ENCODE measurements at places on chromosomes 4 and X. TPM values are rescaled to one million over a fixed set of nuclear protein-coding genes. Genes with fewer than 3 reads are reported as not detected.

Gene TMEM150C
- total RNA-seq: 29.8 TPM

Gene SPOCK3
- total RNA-seq: 165 TPM

Gene UGT2B15
- total RNA-seq: not detected

Gene CLGN
- total RNA-seq: 3.0 TPM

Gene ADH1A
- not detected for total RNA-seq

Gene SSX3
- not detected for total RNA-seq

Gene TMEM271
- 19.0 TPM for total RNA-seq

Gene CCKAR
- 1.2 TPM for total RNA-seq

Gene CXCL3
- total RNA-seq: 0.92 TPM

Gene XK
- total RNA-seq: 8.3 TPM

Gene MND1
- not detected for total RNA-seq

Gene STAP1
- total RNA-seq: not detected

Gene SLC39A8
- total RNA-seq: 11.6 TPM

Gene SOWAHB
- total RNA-seq: 10.7 TPM

Gene TMA16
- total RNA-seq: 10.4 TPM

Gene MAGIX
- total RNA-seq: 6.0 TPM

Gene SMARCA1
- total RNA-seq: 57.8 TPM

Gene OTUD6A
- not detected for total RNA-seq

Gene ADD1
- 585 TPM for total RNA-seq

Gene MGST2
- total RNA-seq: 10.6 TPM

Gene TBX22
- total RNA-seq: not detected

Gene LUZP4
- not detected for total RNA-seq

Gene ADAD1
- not detected for total RNA-seq

Gene FGFR3
- 103 TPM for total RNA-seq

Gene WWC2
- total RNA-seq: 27.4 TPM

Gene TCEAL2
- total RNA-seq: 117 TPM

Gene SYNPO2
- 37.5 TPM for total RNA-seq

Gene NSG1
- total RNA-seq: 138 TPM

Data from dorsolateral prefrontal cortex (tissue), 122 donors.